NCI-H187 treated with DMSO at 0.1 percent for 48 hours (cell line): ENCODE measurements at places on chromosomes 2 and 18.

DNA sequence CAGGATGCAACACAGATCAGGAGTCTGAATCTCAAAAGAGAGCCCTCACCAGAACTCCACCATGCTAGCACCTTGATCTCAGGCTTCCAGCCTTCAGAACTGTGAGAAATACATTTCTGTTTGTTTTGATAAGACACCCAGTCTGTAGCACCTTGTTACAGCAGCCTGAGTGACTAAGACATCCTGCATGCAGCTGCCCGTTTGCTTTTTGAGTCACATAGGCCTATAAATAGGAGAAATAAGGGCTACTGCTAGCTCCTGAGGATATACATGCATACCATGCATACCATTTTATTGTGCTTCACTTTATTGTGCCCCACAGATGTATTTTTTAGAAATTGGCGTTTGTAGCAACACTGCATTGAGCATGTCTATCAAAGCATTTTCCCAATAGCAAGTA, 337.8 kb downstream of the CDH2 start:
- DNase-seq, result no peak

DNA sequence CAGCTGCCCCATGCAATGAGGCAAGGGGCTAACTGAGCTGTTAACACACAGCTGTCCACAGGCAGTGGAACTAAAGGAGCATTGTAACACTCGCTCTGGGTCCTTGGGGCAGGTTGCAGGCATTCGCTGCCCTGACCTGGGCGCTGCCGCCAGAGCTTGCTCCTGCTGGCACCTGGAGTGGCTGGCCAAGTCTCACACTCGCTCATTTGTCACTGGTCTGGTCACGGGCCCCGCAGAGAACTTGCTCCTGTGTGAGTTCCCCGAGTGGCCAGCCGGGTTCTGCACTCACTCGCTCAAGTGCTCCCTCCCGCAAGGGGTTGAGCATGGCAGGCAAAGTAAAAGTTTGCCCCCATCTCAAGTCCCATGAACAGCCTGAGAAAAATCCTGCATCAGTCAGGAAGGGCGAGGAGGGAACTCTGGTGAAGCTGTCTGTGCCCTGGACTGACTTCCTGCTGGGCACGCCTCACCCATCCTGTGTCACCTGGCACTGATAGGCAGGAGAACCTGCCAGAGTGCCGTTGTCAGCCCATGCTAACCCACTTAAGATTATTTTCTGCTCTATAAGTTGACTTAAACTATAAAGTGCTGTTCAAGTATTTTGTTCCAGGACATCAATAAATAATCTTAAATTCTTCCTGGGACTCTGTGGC, 934.8 kb upstream of the GYPC start:
- DNase-seq, result no peak

- DNase-seq, result no peak
These were observed 3.8 kb upstream of the GATA6 start for GRCh38 chr18:22165603-22166068.

GRCh38 chr18:74476140-74476539, 19.0 kb upstream of the DIPK1C start:
- DNase-seq, result no peak

GRCh38 chr2:171390941-171391516, 42.8 kb downstream of the METTL8 start:
- no peak for DNase-seq

DNA sequence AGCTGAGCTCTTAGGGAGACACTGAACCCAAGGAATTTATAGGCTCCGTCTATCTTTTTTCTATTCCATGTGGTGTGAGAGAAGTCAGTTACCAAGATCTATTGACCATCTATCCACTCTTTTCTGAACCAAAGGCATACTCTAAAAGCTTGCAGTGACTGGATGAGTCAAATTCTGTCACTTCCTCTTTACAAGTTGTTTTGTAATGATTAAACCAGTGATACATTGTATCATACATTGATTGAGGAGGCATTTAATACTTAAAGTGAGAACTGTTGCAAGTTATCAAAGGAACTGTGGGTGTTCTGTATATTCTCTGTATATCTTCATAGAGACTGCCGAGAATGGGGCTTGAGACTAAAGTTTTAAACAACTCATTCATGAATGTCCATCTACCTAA, 188.8 kb downstream of the CAMKMT start:
- DNase-seq, result no peak

DNA sequence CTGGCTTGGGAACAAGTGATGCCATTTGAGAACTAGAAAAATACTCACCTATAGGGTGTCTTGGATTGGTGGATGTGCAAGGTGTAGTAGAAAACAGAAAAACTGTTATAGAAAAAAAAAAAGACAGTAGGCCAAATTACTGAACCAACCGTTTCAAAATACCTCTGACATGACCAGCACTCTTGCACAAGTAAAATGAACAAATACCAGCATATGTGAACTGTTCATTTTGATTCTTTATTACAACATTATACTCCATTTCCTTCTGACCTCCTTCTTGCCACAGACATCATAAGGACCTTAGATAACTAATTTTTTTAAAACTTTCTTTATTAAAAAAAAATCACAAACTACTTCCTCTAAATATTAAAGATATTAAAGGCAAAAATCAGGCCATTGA, 125.5 kb downstream of the ATAD2B start:
- DNase-seq, result no peak

DNA sequence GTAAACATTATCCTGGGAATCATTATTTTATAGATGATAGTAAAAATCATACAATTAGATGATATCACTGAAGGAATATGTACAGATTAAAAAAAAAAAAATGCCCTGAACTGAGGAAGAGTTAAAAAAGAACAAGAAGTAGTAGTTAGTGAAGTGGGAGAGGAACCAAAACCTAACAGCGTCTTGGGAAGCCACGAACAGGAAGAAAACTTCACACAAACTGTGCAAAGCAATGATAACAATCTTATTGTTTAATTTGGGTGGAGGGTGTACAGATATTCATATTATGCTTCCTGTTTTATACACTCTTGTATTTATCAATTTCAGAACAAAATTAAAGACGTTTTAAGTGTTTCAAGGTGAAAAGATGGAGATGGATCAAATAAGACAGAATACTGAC, 3.5 kb downstream of the HEATR5B start:
- DNase-seq, result no peak
